ENCODE measurements at places on chromosomes 1 and 21. TPM values are rescaled to one million over a fixed set of nuclear protein-coding genes. Genes with fewer than 3 reads are reported as not detected.

FCRL6 gene
- total RNA-seq: not detected

TMEM222 gene
- 35.3 TPM for total RNA-seq

RGS16 gene
- total RNA-seq: 45.4 TPM

DCDC2B gene
- total RNA-seq: 0.25 TPM

ANKRD65 gene
- total RNA-seq: 0.65 TPM

BGLAP gene
- 1.00 TPM for total RNA-seq

HSD11B1 gene
- not detected for total RNA-seq

SLC16A4 gene
- 31.6 TPM for total RNA-seq

DNAJB4 gene
- 54.9 TPM for total RNA-seq

RPS8 gene
- 2,788 TPM for total RNA-seq

CRYAA gene
- not detected for total RNA-seq

PPCS gene
- 57.0 TPM for total RNA-seq

TRIM17 gene
- 51.6 TPM for total RNA-seq

GNB1 gene
- 197 TPM for total RNA-seq

TFF2 gene
- total RNA-seq: not detected

EDARADD gene
- total RNA-seq: 1.7 TPM

CFHR5 gene
- not detected for total RNA-seq

ADAMTSL4 gene
- total RNA-seq: 42.3 TPM

FALEC gene
- 4.1 TPM for total RNA-seq

WNT2B gene
- 3.5 TPM for total RNA-seq

DRAXIN gene
- total RNA-seq: 73.5 TPM

SMIM12 gene
- 29.7 TPM for total RNA-seq

OR10J1 gene
- not detected for total RNA-seq

All from motor neuron (in vitro differentiated cells).